ENCODE measurements at places on chromosomes 2 and 18.
A peak's percentile ranks its signal among the peaks of the same experiment; 100 is the strongest.

DNA sequence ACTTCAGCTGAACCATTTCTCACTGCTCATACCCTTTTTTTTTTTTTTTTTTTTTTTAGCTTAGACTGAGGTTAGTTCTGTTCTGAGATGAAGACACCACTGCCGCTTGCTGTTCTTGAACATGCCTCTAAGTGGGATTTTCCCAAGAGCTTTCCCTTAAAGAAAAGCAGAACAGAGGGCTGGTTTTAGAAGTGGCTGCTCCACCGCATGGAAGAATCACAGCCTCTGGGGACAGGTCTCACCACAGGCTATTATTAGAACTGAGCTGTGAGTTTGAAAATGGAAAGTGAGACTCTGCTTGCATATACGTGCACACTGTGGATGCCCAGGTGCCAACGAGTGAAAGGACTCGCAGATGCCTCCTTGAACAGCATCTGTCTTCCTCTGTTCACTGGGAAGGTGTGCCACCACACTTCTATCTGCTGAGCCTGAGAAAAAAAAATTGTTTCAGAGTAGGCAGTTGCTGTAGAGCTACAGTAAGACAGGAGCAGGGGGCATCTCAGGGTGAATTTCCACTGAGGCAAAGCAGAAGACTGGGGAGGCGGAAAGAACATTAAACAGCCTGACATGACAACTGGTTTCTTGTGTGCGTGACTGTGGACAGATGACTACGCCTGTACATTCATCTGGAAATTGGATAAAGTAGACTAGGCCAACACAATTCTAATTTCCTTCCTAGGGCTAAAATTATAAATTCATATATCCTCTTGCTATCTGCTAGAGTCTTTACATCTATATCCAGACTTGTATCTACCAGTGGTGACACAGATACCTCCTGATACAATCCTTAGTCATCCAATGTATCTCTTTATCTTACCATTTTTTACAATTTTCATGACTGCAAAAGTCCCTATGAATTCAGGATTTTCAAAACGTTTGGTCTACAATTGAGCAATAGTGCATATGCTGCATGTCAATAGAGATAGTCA lies 1045.7 kb upstream of the CELF4 start:
- no peak for DNase-seq

DNA sequence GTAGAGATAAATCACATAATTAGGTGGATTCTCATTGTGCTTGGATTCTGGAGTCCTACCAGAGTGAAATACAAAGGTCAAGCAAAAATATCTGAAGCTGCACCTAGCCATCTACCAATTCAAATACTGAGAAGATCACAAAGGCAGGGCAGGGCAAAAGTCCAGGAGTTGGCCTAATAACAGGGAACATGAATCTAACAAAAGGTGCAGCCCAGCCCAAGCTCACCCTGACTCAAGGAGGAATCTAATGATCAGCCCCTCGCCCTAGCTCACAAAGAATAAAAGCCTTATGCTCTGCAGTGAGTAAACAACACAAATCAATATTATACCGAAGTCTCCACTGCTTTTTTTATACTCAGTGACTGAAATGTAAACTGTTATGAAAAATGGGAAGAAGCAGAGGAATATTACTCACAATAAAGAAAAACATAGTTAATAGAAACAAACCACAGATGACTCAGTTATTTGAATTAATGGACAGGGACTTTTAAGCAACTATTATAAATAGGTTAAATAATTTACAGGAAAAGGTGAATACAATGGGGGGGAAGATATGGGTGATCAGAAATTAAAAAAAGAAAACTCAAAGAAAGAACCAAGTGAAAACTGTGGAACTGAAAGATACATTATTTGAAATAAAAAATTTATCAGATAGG lies 49.5 kb downstream of the ANTXR1 start:
- no peak for DNase-seq

DNA sequence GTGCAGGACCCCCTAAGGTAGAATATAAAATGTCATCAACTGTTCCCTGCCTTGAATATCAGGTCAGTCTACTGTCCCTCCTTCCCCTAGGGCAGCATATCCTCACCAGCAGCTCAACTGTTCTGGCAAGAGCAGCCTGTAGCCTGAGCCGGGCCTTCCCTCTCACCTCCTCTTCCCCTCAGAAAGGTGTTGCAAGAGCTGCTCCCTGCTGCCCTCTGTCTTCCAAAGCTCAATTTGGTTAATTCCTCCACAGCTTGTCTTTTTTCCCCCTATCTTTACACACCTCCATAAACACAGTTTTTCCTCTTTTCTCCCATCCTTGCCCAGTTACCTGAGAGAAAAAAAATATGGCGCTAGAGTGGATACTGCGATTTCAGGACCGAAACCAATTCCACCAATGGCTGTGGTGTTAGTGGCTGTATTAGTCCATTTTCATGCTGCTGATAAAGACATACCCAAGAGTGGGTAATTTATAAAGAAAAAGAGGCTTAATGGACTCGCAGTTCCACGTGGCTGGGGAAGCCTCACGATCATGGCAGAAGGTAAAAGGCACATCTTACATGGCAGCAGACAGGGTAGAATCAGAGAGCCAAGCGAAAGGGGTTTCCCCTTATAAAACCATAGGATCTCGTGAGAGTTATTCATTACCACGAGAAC lies 184.7 kb downstream of the MREG start:
- DNase-seq, result no peak

- DNase-seq, result no peak
Observed at GRCh38 chr2:212646698-212647366, 108.2 kb upstream of the ERBB4 start.

DNA sequence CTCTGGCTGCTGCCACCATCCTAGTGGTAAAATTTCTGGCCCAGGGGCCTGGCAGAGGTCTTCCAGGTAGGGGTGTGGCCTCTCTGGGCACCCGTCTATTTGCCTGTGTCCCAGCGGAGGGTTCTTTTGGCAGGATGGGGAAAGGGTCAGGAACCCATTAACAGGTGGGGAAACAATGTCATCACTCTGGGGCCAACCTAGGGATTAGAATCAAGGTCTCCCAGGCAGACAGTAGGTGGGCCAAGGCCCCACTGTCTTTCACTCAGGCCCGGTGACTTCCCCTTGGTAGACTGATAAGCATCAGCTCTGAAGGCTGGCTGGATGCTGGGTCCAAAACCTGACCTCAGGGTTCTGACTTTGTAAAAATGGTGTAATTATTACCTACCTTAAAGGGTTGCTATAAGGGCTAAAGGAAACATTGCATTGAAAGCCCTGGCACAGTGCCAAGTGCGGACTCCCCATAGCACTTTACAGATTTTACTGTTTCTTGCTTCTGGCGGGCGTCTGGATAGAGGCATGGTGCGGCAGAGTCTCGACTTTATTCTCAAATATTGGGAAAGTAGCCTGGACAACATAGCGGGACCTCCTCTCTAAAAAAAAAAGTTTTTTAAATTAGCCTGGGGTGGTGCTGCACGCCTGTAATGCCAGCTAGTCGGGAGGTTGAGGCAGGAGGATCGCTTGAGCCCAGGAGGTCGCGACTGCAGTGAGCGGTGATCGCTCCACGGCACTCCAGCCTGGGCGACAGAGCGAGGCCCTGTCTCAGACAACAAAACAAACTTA lies 2.2 kb downstream of the LBX2 start:
- no peak for DNase-seq

- DNase-seq, result peak; percentile 25
Observed at GRCh38 chr2:64019083-64019974, at the start of gene VPS54. VPS54 (minus strand) TSS chr2:64019428; CDS start chr2:63983999, 35,429 bp downstream.

DNA sequence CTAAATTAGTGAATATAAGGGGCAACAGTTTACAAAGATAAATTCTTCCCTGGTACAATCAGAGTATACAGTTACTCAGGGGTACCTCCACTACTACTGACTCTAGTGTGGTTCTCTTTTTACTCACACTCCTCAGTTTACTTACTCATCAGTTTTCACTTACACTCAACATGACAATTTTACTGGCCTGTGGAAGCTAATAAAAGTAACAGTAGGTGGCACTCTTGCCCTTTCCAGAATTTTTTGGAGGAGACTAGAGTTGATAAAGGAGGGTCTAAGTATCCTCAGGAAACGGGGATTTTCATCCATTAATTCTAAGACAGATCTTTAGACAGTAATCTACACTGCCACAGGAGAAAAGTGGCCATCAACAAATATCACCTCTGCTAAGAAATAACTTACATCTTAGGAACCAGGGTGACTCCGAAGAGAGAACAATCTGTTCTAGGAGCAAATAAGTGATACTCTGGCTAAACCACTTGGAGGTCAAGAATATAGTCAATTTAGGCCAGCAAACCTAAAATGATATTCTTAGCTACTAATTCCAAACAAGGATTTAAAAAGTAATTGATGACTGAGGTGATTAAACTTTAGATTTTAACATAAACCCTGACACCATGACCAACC lies 61.3 kb downstream of the ATL2 start:
- DNase-seq, result no peak

DNA sequence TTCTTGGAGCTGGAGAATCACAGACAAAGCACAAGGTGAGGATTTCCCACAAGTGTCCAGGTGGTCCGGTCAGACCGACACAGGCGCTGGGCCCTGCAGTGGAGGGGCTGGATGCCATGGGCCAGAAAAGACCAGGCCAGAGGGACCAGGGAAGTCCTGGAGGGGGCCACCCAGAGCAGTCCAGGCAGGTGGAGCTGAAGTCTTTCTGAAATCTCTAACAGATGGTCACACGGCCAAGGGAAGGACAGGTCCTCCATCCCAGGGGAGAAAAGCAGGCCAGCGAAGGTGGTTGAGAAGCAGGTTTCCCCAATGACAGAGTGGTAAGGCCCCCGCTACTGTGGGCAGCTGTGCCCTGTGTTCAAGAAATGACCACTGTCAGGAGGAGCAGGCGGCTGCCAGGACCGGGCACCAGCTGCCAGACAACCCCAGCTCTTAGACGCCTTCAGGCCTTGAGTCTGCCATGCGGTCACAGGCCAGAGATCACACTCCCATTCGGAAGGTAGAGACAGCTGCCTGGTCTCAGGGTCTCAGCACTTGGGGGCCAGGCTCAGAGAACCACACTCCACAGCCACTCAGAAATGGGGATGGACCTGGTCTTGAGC lies 25.9 kb downstream of the HS1BP3 start:
- no peak for DNase-seq

DNA sequence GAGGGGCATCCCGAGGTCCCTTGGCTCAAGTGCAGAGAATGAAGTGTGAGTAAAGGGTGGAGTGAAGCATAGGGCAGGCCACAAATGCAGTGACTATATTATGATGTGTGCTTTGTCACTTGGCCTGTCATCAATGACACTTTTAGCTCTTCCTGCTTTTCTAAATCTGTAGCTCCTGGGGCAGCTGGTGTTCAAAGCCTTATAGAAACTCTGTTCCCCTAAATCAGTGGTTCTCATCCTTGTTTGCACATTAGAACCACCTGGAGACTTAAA lies 135.6 kb upstream of the LGALSL start:
- no peak for DNase-seq

DNA sequence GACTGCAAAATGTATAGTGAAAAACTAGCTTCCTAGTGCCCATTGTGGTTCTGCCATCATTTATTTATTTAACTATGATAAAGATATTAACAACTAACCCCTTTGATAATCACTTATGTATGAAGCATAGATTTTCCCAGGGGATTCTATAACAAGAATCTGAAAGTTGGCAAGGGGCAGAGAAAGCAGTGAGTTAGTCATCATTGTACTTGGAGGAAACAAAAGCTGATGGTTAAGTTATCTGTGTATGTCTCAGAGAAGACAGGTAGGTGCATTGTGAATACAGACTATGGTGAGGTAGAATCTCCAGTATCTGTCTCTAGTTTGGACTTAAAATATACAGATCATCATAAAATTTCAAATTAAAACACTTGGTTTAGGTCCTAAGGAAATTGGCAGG lies 2159.1 kb upstream of the CELF4 start:
- DNase-seq, result no peak

- no peak for DNase-seq
Observed at GRCh38 chr2:231765496-231765929, 15.6 kb downstream of the PDE6D start.

DNA sequence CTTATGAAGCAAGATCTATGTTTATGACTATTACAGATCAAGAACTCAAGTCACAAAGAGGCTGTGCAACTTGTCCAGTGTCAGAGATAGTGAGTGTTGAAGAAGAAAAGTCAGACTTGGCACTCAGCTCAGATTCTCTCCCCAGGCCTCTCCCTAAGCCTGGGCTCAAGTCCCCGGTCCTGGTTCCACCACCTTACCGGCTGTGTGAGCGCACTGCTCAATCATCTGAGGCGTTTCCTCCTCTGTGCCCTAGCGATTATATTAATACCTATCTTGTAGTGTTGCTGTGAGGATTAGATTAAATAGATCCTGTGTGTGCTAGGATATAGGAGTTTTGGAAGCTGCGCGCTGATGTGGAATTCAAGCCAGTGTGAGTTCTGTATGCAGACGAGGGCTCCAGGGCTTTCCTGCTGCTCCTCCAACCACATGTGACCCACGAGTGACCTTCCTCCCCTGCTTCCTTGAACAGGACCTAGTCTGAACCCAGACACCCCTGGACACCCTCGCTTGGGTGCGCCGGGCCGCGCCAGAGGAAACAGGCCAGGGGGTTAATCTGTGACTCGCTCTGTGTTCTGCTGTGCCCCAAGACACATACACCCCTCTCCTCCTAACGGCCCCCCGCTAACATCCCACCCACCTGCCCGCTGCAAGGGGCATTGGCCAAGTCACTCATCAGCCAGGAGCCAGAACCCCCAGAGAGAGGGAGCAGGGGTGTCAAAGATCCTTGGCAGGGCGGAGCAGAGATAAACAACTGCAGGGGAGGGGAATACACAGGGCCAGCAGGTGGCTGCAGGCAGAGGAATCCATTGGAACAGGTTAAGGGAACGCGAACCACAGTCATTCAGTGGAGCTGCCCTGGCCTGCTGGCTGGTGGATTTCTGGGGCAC lies 38.3 kb downstream of the TNS1 start:
- DNase-seq, result no peak

GRCh38 chr18:12336887-12337286 lies 28.8 kb downstream of the TUBB6 start:
- DNase-seq, result no peak

DNA sequence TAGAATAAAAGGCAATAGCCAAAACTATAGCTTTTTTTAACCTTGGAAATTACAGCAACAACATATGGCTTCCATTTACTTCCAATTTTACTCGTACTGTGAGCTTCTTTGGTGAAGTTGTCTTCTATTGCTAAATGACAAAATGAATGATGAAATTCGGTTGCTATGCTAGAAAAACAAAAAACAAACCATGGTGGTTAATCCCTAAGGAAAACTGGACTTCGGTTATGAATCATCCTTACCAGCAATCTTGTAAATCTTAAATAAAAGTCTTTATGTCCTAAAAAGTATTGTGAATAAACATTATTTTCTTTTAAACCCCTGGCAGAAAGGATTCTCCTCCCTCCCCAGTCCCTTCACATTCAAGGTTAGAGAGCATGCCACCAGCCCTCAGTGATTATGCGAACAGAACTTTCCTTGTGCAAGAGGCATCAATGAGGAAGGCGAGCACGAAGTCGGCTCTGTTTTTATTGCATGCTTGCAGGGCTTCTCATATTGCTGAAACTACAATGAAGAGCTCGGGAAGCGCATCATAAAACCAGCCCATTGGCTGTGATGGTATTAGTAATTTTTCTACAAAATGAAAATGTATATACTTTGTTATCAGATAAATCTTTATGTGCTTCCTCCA lies 62.9 kb downstream of the ZNF521 start:
- no peak for DNase-seq

Data from omental fat pad (tissue), 4 donors.